ENCODE measurements at places on chromosomes 2 and 18.

GRCh38 chr18:26483633-26484032 is 64.7 kb downstream of the KCTD1 start:
- no peak for DNase-seq

DNA sequence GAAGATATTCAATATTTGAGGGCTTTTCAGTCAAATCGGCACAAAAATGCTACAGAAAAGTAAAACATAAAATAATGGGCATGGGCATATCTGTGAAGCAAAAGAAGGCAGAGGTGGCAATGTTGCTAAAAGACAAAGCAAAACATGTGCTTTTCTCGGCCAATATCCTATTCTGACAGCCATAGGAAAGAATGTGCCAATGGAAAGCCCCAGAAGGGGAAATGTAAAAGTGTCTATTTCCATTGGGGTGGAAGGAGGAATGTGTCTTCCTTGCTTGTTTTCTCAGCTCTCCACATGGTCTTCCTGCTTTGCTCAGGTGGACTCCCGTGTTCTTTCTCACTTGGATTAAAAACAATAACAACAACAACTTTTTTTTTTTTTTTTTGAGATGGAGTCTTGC is 13.7 kb upstream of the PER2 start:
- no peak for DNase-seq

DNA sequence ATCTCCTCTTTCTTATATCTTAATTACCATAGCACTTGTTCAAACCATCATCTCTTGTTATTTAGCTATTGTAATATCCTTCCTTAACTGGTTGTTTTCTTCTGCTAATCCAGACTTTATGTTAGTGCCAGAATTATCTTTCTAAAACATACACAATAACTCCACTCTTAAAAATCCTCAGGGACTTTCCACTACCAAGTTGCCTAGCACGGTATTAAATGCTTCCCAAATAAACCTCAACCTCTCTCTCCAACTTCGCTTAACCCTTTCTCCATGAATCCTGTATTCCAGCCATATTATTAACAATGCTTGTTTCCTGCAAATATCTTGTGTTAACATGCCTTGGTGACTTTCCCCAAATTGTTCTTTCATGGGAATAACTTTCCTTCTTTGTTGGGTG is 84.5 kb downstream of the FAM228A start:
- DNase-seq = no peak

GRCh38 chr18:35470435-35470834 is 27.3 kb downstream of the INO80C start:
- no peak for DNase-seq

All from AG09309 (cell line).